ENCODE measurements at places on chromosomes 4 and X.
A peak's percentile ranks its signal among the peaks of the same experiment; 100 is the strongest.

- DNase-seq: no peak
These were observed 15.1 kb upstream of the UGT2B17 start for GRCh38 chr4:68591204-68591603.

DNA sequence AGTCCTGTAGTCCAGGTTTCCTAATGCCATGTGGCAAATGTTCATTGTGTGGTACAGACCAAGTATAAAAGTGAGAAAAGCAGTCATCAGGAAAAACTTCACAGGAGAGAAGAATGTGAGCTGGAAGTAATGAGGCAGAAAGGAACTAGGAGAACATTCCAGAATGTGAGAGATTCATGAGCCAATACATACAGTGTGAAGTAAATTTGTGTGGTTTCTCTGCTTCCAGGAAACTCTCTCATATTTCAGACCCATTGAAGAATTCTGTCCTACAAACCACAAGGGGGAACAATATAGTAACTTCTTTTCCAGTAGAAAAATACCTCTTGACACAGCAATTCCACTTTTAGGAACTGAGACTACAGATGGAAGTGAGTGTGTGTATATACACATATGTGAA lies 136.5 kb downstream of the RNF150 start:
- DNase-seq: peak; percentile 91

GRCh38 chr4:187606581-187606980 lies 389.0 kb upstream of the ZFP42 start:
- peak; percentile 67 for DNase-seq

- DNase-seq: peak; percentile 86
These were observed 90.7 kb downstream of the PALLD start for GRCh38 chr4:168587411-168588125.

DNA sequence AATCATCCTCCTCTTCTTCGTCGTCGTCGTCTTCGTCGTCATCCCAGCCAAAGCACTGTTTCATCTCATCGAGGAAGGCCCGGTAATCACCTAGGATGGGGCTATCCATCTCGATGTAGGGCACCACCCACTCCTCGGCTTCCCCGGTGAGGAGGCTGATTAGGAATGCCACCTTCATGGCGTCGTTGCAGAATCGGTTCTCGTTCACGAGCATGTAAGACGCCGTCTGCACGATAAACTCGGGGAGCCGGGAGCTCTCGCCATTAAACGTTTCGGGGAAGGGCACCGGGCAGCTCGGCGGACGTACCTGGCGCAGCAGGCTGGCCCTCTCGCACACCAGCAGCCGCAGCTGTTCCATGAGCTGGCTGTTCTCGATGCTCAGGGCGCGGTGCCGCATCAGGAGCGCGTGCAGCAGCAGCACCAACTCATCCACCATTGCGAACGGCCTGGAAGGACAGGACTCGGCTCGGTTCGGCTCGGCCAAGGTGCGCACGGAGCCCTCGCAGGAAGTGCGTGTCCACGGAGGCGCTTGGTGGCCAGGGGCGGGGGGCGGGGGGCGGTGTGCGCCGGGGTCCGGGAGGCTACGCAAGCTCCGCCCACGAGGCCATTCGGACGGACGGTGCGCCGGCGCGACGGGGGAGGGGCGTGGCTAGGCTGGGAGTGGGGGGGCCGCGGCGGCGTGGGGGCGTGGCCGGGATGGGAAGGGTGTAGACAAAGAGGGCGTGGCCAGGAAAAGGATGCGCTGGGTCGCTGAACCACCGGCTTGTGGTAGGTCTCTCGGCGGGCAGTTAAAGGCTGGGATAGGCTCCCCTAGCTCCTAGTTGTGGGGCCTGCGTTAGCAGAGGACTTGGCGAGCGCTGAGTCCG lies at the start of gene LDOC1:
Gene LDOC1 (minus strand): TSS at position 544 of the 866 bp plus-strand sequence. CDS start 108 bp downstream, at position 436.
- peak; percentile 79 for DNase-seq

GRCh38 chr4:61772126-61772525 lies 572.0 kb downstream of the ADGRL3 start:
- peak; percentile 8 for DNase-seq

DNA sequence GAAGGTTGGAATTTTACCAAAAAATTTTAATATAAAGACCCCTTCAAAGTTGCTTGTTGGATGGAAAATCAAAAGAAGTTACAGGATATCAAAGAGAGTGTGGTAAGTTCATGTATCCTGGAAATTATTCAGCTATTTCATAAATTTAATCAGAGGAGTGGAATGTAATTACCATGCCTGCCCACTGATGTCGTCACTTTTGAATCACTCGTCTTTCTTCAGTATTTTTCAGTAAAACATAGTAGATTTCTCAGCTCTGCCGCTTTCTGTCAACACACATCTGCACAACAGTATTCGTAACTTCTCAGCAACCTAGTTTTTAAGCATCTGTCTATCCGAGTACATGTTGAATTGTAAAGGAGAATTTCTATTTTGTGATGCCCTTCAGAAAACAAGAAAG lies 2163.0 kb upstream of the AGA start:
- DNase-seq: peak; percentile 81

DNA sequence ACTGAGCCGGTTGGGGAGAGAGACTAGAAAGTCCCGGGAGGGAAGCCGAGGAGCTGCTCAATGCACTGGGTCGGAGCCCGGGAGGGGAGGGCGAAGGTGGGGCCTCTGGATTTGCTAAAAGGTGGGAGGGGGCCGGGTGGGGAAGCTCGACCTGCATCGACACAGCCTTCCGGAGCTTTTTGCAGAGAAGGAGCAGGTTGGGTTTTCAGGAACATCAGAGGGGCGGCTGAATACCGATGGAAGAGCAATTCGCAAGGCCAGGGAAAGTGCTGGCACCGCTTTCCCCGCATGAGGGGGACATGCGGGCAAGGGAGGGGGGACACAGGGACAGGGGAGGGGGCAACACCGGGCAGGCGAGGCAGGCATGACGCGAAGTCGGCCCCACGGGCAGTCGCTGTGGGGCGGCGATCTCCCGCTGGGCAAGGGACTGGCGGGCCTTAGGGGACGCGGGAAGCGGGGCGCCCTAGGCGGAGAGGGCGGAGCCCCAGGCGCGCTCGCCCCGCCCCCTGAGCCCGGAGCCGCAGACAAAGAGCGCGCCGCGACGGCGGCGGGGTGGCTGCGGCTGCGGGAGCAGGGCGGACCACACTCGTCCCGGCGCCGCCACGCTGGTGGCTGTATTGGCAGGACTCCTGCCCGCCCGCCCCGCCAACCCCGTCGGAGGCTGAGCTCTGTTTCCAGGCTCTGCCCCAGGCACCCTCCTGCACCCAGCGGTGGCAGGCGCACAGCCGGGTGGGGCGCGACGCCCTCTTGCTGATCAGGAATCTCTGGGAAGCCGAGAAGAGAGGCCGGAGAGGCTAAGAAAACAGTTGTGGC lies 11.6 kb downstream of the PDZD4 start:
- peak; percentile 10 for DNase-seq

GRCh38 chr4:161647757-161648156 lies 516.0 kb downstream of the FSTL5 start:
- DNase-seq: no peak

- peak; percentile 84 for DNase-seq
These were observed 13.4 kb upstream of the SRPX start for GRCh38 chrX:38233891-38234667.

GRCh38 chr4:112817933-112818593 lies 181.1 kb downstream of the LARP7 start:
- peak; percentile 96 for DNase-seq

GRCh38 chr4:21097026-21097425 lies 396.8 kb downstream of the PACRGL start:
- no peak for DNase-seq

GRCh38 chrX:147894366-147894963 lies 17.3 kb upstream of the FMR1 start:
- peak; percentile 28 for DNase-seq

- DNase-seq: peak; percentile 44
These were observed 12.3 kb downstream of the MSL3 start for GRCh38 chrX:11770320-11770719.

- DNase-seq: no peak
These were observed 150.0 kb downstream of the ANAPC10 start for GRCh38 chr4:144948009-144948408.

DNA sequence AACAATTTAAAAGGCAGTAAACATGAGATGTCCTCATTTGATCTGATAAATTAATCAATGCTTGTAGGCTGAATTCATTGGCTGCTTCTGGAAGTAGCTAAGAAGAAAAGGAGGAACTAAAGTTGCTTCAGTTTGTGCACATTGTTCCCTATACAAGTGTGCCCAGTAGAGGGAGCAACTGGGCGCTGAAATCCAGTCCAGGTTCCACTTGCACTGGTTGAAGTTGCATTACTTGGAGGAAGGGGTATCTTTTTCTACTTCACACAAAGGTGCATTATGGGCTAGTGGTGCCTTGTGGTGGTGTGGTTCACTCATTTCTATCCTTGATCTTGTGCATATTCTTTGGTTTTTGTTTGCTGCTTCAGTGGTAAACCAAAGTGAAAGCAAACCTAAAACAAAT lies 67.9 kb upstream of the SOX3 start:
- peak; percentile 14 for DNase-seq

DNA sequence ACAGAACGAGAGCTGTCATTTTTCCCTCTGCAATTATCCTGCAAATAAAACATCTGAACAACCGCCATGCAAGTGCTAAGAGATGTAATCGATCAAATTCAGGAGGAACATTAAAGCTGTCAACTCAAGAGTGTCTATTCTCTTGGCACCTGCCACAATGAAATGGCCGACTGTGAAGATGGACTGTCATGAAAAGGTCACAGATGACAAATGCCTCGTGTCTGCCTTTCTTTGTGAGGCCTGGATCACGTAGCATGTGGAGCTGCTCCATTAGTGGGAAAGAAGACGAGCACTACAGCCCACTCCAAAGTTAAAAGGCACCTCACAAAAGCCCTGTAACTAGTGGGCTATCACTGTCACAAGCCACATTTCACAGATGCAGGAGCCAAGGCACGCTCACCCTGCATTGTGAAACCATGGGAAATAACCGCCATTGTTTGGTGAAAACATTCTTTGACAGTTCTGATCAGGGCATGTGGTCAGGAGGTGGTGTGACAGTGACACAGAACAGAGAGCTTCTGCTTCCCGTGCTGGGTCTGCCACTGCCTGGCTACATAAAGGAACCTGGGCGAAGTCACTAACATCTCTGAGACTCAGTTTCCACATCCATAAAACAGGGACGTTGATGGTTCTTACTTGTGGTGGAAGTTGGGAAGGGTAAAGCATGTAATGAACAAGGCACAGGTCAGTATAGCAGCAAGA lies 98.9 kb downstream of the EVC2 start:
- DNase-seq: no peak

DNA sequence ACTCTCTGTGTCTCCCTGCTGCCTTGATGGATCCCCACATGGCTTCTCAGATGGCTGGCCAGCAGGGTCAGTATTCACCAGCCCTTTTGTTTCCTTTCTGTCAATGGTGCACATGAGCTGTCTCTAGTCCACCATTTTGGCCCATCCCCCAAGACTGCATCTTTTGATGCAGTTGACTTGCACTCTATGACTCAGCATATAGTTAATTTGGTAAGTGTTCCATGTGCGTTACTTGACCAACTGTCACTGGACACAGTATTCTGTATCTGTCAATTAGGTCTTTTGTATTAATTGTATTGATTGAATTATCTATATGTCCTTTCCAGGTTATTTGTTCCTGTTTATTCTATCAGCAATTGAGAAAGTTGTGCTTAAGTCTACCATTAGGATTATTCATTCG lies 29.2 kb downstream of the PRDM5 start:
- DNase-seq: no peak

GRCh38 chrX:53281321-53281822 lies at the start of gene IQSEC2:
Gene IQSEC2 (minus strand): TSS chrX:53281584.
- DNase-seq: peak; percentile 78

GRCh38 chr4:128841402-128841801 lies 31.9 kb downstream of the JADE1 start:
- DNase-seq: no peak

DNA sequence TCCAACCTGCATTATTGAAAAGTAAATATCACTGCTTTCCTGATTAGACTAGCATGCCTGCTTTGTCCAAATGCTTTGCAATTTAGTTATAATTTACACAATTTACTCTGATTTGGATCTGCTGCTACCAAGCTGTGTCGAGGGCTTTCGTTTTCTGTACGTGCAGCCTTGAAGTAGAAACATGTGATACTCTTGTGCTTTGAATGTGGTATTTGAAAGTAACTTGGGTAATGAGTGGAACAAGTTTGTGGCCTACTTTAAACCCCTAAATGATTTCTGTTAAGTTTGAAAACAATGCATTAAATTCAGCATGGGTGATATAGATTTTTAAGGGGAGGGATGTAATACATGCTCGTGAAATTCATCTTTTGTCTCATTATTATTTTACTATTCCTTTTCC lies 240.7 kb downstream of the IQCM start:
- no peak for DNase-seq

DNA sequence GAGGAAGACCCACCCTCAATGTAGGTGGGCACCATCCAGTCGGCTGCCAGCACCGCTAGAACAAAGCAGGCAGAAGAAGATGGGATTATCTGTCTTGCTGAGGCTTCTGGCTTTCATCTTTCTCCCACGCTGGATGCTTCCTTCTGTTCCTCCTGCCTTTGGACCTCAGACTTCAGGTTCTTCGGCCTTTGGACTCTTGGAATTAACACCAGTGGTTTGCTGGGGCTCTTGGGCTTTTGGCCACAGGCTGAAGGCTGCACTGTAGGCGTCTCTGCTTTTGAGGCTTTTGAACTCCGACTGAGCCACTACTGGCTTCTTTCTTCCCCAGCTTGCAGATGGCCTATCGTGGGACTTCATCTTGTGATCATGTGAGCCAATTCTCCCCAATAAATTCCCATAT lies 55.1 kb downstream of the PDLIM5 start:
- no peak for DNase-seq
